ENCODE measurements at places on chromosomes 1 and 21.

DNA sequence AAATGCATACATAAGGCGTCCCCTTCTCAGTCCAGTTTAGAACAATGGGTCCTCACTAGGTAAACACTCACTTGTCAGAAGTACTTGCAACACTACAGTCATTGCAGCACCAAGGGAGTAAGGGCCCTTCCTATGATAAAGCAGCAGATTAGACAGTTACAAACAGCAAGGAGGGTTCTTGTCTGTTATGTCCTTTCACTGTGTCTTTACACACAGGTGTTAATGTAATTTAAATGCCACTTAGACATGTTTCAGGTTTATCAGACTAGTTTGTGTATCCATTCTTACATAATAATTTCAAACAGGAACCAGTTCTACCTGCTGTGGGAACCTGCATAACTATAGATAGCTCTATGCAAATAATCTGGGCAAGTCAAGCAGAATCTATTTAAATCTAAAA, 105.6 kb upstream of the USH2A start:
- no peak for DNase-seq

GRCh38 chr1:101873672-101874071, 123.1 kb downstream of the OLFM3 start:
- DNase-seq, result no peak

DNA sequence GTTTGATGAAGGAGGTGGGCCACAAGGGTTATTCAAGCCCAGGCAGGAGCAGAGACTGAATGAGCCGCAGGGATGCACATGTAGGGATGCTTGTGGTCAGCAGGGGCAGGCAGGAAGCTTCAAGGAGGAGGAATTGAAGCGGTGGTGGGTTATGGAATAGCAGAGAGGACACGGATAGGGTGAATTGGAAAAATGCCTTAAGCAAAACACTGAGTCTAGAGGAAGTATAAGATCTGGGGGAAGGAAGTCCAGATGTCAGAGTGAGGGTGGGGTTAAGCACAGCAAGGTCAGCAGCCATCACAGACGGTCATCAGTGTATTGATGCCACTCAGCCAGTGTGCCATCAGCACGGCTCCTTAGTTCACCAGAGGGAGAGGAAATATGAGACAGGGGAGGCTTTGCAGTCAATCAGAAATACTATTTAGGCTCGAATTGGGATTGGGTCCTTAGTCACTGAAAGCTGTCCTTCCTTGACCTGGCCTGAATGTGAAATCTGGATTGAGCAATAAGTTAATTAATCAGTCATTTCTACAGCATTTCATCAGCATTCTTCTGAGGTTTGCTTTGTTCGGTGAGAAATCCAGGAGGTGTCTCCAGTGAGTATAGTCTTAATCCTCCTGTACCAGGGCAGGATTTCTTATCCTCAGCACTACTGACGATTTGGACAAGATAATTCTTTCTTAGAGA, 6.0 kb upstream of the LCE1F start:
- DNase-seq, result no peak

GRCh38 chr1:235946571-235946981, 79.9 kb upstream of the LYST start:
- DNase-seq, result no peak
